Uterus (tissue), 4 donors: ENCODE measurements at places on chromosomes 7 and 10. TPM values are rescaled to one million over a fixed set of nuclear protein-coding genes. Genes with fewer than 3 reads are reported as not detected.

DNA sequence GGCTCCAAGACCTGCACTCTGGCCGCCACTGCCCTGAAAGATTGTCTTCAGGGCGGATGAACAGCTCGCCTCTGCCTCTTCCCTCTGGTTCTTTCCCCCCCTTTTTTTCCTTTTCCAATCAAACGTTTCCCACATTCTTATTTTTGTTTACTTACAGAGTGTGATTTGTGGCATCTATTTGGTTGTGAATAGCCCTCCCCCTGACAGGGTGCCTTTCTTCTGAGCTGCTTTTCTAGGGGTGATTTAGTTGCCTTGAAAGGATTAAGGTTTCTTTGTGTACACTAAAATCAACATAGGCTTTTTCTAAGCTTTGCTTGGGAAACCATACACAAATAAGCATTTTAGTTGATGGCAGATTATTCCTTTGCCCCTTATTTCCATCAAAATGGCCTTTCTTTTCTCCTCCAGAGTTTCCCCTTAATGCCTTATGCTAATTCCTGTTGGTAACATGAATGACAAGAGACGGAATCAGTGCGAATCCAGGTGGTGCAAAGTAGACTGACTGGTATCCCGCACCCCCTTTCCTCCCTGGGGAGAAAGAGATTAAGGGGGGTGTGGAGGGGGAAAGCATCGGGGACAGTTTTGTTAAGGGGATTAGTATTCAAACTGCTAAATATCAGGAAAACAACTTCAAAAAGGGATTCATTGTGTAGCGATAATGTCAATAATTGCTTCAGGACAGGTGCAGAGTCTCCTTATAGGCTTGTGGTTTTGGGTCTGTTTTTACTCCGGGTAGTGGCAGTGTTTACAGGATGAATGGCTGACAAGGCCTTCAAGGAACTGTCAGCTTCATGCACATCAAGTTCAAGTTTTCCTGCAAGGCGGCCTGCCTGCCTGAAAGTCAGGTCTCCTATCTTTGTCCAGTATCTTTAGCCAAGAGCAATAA, 431.6 kb upstream of the GALNT17 start:
- no peak for DNase-seq
- no peaks in the 10 kb centered on the region for H3K36me3 ChIP-seq
- H3K27ac ChIP-seq, result no peak overlapping the region
- no peak overlapping the region for H3K4me3 ChIP-seq
- no peaks in the 10 kb centered on the region for H3K27me3 ChIP-seq
- H3K4me1 ChIP-seq, result no peaks in the 10 kb centered on the region

- no peaks in the 10 kb centered on the region for H3K36me3 ChIP-seq
- DNase-seq, result peak; percentile 18
- no peaks in the 10 kb centered on the region for H3K4me1 ChIP-seq
- H3K27ac ChIP-seq, result no peak overlapping the region
Observed at GRCh38 chr10:32084185-32084851, 28.1 kb upstream of the KIF5B start.

- H3K4me1 ChIP-seq, result no peaks in the 10 kb centered on the region
- no peak overlapping the region for H3K4me3 ChIP-seq
- H3K36me3 ChIP-seq, result no peaks in the 10 kb centered on the region
- no peak overlapping the region for H3K27ac ChIP-seq
- peaks cover 30% of the 10 kb centered on the region for H3K27me3 ChIP-seq
- DNase-seq, result no peak
Observed at GRCh38 chr10:117162093-117163060, 24.3 kb upstream of the VAX1 start.

DNA sequence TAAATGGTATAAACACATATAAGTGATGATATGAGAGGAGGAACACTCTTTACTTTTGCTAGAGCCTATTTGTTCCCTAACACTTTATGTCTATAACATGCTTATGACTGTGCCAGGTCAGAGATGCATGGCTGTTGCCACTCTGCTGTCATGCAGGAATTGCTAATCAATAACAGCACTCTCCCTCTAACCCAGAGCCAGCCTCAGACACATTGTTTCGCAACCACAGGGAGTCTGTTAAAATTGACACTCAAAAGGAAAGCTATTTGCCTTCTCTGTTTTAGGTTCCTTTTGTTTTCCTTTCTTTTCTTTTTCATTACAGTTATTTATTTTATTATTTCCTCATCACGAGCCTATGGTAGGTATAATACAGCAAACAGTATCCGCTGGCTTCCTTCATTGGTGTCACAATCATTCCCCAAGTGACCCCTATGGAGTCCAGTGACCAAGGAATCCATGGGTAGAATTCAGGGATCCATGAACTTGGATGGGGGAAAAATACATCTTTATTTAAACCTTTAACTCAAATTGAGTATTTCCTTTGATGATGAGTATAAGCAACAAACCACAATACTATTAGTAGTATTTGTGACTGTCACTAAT, 6.8 kb downstream of the PON2 start:
- no peak for DNase-seq
- H3K36me3 ChIP-seq, result no peaks in the 10 kb centered on the region
- H3K4me1 ChIP-seq, result no peaks in the 10 kb centered on the region
- H3K4me3 ChIP-seq, result no peak overlapping the region
- no peak overlapping the region for H3K27ac ChIP-seq

GRCh38 chr7:48113275-48113674, 24.2 kb downstream of the UPP1 start:
- H3K4me1 ChIP-seq, result no peaks in the 10 kb centered on the region
- no peaks in the 10 kb centered on the region for H3K36me3 ChIP-seq
- H3K27ac ChIP-seq, result no peak overlapping the region
- no peak overlapping the region for H3K4me3 ChIP-seq
- H3K27me3 ChIP-seq, result no peaks in the 10 kb centered on the region

DNA sequence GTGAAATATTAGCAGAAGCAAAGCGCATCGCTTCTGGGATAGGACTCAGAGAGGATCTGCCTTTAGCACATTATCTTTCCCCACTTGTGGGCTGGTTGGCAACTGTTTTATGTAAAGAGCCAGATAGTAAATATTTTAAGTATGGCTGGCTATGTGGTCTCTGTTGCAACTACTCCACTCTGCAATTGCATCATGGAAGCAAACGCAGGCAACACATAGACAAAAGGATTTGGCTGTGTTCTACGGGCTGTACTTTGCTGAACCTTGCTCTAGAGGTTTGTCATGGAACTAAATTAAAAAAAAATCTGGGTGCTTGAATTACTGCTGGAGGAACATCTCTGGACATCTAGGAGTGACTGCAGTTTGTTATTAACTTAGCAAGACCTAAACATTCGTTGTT, 307.8 kb upstream of the TPK1 start:
- no peaks in the 10 kb centered on the region for H3K4me1 ChIP-seq
- DNase-seq, result no peak
- H3K27ac ChIP-seq, result no peak overlapping the region
- H3K27me3 ChIP-seq, result no peaks in the 10 kb centered on the region

- H3K27ac ChIP-seq, result peak overlapping the region; percentile 66
- peak; percentile 40 for DNase-seq
- H3K36me3 ChIP-seq, result no peaks in the 10 kb centered on the region
- no peak overlapping the region for H3K4me3 ChIP-seq
Observed at GRCh38 chr10:114632869-114633715, 25.0 kb downstream of the ABLIM1 start.

- H3K27ac ChIP-seq, result no peak overlapping the region
- no peak for DNase-seq
- H3K36me3 ChIP-seq, result no peaks in the 10 kb centered on the region
Observed at GRCh38 chr7:38563741-38564140, 67.4 kb downstream of the AMPH start.

DNA sequence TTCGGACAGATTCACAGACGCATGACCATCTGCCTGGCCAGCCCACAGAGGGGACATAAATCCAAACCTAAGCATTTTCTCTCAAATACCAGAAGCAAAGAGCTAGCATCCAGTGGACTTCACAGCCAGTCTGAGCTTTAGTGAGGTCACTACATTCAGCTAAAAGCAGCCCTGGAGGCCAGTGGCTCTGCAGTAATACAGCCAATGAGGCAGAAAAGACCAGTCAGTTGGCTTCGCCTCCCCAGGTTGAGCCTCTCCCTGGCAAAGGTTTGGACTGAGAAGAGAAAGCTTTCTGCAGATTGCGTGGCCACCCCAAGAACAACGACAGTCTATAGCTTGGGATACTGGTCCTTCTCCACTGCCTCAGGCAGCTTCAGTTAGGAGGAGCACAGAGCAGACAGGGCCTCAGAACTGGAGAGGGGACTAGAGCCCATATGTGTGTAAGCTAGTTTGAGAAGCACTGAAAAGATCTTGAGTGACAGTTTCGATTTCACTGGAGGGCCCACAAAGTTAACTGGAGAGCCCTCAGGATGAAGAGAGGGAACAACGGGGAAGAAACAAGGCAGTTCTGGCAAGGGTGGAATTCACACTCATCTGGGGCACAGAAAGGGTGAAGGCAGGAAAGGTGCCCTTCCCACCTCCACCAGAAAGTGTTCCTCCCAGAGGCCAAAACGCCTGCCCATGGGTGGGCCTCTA, 3.8 kb downstream of the WDR91 start:
- DNase-seq, result no peak
- no peaks in the 10 kb centered on the region for H3K4me1 ChIP-seq
- H3K36me3 ChIP-seq, result no peaks in the 10 kb centered on the region
- no peak overlapping the region for H3K4me3 ChIP-seq
- no peak overlapping the region for H3K27ac ChIP-seq

- H3K4me3 ChIP-seq, result no peak overlapping the region
- H3K27me3 ChIP-seq, result no peaks in the 10 kb centered on the region
- no peak overlapping the region for H3K27ac ChIP-seq
- DNase-seq, result no peak
- H3K4me1 ChIP-seq, result no peaks in the 10 kb centered on the region
- no peaks in the 10 kb centered on the region for H3K36me3 ChIP-seq
Observed at GRCh38 chr7:67022511-67022910, 25.9 kb downstream of the TYW1 start.

- H3K27ac ChIP-seq, result no peak overlapping the region
- DNase-seq, result no peak
- no peaks in the 10 kb centered on the region for H3K4me1 ChIP-seq
- no peak overlapping the region for H3K4me3 ChIP-seq
Observed at GRCh38 chr7:16558761-16559302, 32.2 kb downstream of the LRRC72 start.

DNA sequence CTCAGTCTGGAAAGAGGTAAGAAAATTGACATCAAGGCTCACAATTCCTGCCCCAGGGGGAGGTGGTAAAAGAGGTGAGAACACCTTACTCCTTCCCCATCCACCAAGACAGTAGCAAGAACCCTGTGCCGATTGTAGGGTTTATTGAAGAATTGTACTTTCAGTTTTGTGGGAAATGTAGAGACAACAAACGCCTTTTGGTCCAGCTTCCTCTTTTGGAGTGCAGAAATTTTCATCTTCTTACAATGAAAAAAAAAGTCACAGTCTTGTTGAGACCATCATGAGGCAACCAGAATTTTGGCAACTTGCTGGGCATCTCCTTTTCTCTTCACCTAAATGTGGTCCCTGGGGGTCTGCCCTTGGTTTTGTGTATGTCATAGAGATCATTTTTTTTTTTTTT, 217.7 kb downstream of the TMEM178B start:
- no peak for DNase-seq
- no peaks in the 10 kb centered on the region for H3K27me3 ChIP-seq
- H3K36me3 ChIP-seq, result no peaks in the 10 kb centered on the region
- H3K27ac ChIP-seq, result no peak overlapping the region
- no peaks in the 10 kb centered on the region for H3K4me1 ChIP-seq

GRCh38 chr10:917416-917720, 14.1 kb downstream of the LARP4B start:
- no peak overlapping the region for H3K4me3 ChIP-seq
- no peaks in the 10 kb centered on the region for H3K4me1 ChIP-seq
- H3K36me3 ChIP-seq, result no peaks in the 10 kb centered on the region
- no peaks in the 10 kb centered on the region for H3K27me3 ChIP-seq
- no peak overlapping the region for H3K27ac ChIP-seq

DNA sequence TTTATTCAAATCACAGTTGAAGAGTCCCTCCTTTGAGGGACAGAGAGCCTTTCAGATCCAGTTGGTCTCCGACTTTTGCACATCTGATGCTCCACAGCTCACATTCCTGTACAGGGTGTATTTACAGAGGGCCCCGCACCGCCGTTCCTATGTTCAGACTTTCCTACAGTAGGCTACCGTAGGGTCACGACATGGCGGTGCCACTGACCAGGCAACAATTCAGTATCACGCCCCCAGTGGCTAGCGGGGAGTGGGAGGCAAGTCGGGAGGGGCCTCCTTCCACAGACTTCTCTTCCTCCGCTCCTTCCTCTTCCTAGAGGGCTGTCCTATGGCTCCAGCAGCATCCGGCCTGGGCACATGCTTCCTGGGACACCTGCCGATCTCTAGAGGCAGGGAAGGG, 40.6 kb upstream of the ENO4 start:
- no peaks in the 10 kb centered on the region for H3K27me3 ChIP-seq
- no peaks in the 10 kb centered on the region for H3K4me1 ChIP-seq
- no peak for DNase-seq
- H3K4me3 ChIP-seq, result no peak overlapping the region
- no peaks in the 10 kb centered on the region for H3K36me3 ChIP-seq

DNA sequence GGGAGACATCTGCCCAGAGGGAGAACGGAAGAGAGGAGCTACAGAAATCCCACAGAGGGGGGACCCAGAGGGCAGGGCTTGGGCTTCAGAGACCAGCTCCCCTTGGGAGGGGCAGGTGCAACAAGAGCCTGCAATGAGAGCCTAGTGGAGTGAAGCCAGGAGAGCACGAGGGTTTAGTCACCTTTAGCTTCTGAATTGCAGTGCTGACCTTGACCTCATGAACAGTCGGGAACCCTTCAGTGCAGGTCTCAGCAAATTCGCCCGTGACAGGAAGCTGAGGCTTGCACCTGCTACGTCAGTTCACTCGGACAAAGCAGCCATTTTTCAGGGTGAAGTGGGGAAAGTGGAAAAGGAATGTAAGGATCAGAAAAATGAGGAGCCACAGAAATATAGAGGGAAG, 306.8 kb upstream of the CDC14C start:
- H3K4me1 ChIP-seq, result no peaks in the 10 kb centered on the region
- H3K4me3 ChIP-seq, result no peak overlapping the region
- H3K27ac ChIP-seq, result no peak overlapping the region

DNA sequence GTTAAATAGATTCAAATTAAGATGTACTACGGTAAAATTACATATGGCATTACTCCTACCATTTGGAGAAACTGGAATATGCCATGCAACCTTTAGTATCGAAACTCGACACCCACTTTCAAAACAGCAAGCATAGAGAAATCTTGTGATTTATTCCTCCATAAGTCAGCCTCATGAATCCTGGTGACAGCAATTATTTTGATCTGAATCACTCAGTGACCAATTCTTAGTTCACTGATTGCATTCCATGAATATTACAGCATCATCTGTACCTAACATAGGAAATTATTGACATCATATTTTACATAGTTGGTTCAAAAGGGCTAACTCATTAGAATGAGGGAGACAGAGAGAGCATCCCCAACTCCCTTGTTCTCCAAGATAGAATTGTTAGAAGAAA, 89.6 kb downstream of the CACNB2 start:
- H3K4me3 ChIP-seq, result no peak overlapping the region
- H3K36me3 ChIP-seq, result no peaks in the 10 kb centered on the region
- no peak for DNase-seq
- H3K4me1 ChIP-seq, result no peaks in the 10 kb centered on the region
- H3K27me3 ChIP-seq, result no peaks in the 10 kb centered on the region
- no peak overlapping the region for H3K27ac ChIP-seq

The WEE2 gene
- total RNA-seq, result not detected

The SPDYE2 gene
- total RNA-seq, result not detected

The TBX20 gene
- 0.41 TPM for total RNA-seq

The WNT8B gene
- total RNA-seq, result 0.28 TPM

The KCP gene
- total RNA-seq, result not detected
